ENCODE measurements at places on chromosomes 12 and 14. TPM values are rescaled to one million over a fixed set of nuclear protein-coding genes. Genes with fewer than 3 reads are reported as not detected.

Gene C12orf50
- not detected for total RNA-seq

Gene ADCY4
- 10.1 TPM for total RNA-seq

Gene SLC10A1
- total RNA-seq, result not detected

Gene GPR162
- total RNA-seq, result 4.3 TPM

Gene FGF23
- not detected for total RNA-seq

Gene CSRP2
- 5.7 TPM for total RNA-seq
